ENCODE measurements at places on chromosomes 6 and 20. TPM values are rescaled to one million over a fixed set of nuclear protein-coding genes. Genes with fewer than 3 reads are reported as not detected.
A peak's percentile ranks its signal among the peaks of the same experiment; 100 is the strongest.

MTO1 gene
- total RNA-seq: 21.6 TPM

PRRC2A gene
- total RNA-seq: 290 TPM

MUC22 gene
- total RNA-seq: not detected

ADGRF1 gene
- 1.6 TPM for total RNA-seq

- H3K4me3 ChIP-seq: no peak overlapping the region
- peaks cover 5% of the 10 kb centered on the region for H3K27me3 ChIP-seq
- no peak overlapping the region for H3K27ac ChIP-seq
- no peaks in the 10 kb centered on the region for H3K36me3 ChIP-seq
- H3K4me1 ChIP-seq: no peaks in the 10 kb centered on the region
Measured at GRCh38 chr6:105550955-105551620, 148.2 kb upstream of the PREP start.

- DNase-seq: no peak
- H3K27ac ChIP-seq: no peak overlapping the region
- no peaks in the 10 kb centered on the region for H3K36me3 ChIP-seq
- no peak overlapping the region for H3K4me3 ChIP-seq
- H3K4me1 ChIP-seq: peaks cover 5% of the 10 kb centered on the region
Measured at GRCh38 chr6:14068133-14068532, 49.4 kb upstream of the CD83 start.

DNA sequence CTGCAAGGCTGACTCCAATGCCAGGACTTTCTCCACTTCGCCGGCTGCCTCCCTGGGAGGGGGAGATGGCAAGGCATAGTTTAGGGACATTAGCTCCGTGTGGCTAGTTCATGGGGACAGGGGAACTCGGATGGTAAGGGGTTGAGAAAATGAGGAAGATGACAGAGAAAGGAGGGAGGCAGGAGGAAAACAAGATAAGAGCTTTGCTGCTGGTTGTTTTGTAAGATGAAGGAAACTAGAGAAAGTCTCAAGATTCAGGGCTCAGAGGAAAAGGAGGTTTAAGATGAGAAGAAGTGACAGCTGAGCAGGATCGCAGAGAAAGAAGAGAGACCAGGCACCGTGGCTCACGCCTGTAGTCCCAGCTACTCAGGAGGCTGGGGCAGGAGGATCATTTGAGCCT is 180.9 kb upstream of the RREB1 start:
- H3K27ac ChIP-seq: no peak overlapping the region
- DNase-seq: no peak
- peaks cover 4% of the 10 kb centered on the region for H3K4me1 ChIP-seq
- H3K36me3 ChIP-seq: no peaks in the 10 kb centered on the region
- no peak overlapping the region for H3K4me3 ChIP-seq
- no peaks in the 10 kb centered on the region for H3K27me3 ChIP-seq

GRCh38 chr6:70398783-70399728 is 14.3 kb upstream of the FAM135A start:
- H3K4me3 ChIP-seq: no peak overlapping the region
- DNase-seq: no peak
- H3K4me1 ChIP-seq: peaks cover 4% of the 10 kb centered on the region
- no peaks in the 10 kb centered on the region for H3K36me3 ChIP-seq
- H3K27ac ChIP-seq: no peak overlapping the region
- peaks cover 32% of the 10 kb centered on the region for H3K27me3 ChIP-seq

GRCh38 chr20:32967961-32968457 is 36.2 kb downstream of the SUN5 start:
- no peak overlapping the region for H3K27ac ChIP-seq
- H3K27me3 ChIP-seq: peaks cover 3% of the 10 kb centered on the region
- DNase-seq: no peak
- no peak overlapping the region for H3K4me3 ChIP-seq
- peaks cover 3% of the 10 kb centered on the region for H3K4me1 ChIP-seq

DNA sequence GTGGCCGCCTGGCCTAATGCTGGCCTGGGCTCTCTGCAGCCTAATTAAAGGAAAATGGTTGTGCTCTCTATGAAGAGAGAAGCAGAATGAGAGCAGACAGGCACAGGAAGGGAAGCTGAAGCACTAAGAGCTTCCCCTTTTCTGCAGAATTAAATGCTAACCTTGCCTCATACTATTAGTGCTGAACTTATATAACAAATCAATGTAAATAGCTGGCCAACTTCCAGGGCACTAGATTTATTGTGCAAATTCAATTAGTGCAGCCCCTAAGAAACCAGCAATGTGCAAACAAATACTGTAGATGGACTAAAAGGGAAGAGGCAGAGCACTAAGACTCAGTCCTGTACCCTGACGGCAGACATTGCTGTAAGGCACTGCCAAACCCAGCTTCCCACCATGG is 36.1 kb upstream of the INSM1 start:
- no peaks in the 10 kb centered on the region for H3K36me3 ChIP-seq
- H3K27ac ChIP-seq: no peak overlapping the region
- DNase-seq: no peak
- no peak overlapping the region for H3K4me3 ChIP-seq
- peaks cover 34% of the 10 kb centered on the region for H3K27me3 ChIP-seq

DNA sequence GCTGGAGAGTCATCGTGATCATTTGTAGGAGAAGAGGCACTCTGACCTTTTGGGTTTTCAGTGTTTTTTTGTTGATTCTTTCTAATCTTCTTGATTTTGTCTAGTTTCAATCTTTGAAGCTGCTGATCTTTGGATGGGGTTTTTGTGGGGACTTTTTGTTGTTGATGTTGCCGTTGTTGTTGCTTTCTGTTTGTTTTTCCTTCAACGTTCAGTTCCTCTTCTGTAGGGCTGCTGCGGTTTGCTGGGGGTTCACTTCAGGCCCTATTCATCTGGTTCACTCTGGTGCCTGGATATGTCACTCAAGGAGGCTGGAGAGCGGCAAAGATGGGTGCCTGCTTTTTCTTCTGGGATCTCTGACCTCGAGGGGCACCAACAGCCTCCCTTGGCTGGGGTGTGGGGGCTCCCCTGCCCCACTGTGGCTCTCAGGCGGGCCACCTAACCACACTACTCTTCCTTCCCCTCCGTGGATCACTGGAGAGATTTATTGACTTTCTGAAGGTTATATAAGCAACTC is 21.5 kb upstream of the TMEM244 start:
- no peak overlapping the region for H3K4me3 ChIP-seq
- no peak overlapping the region for H3K27ac ChIP-seq
- no peaks in the 10 kb centered on the region for H3K4me1 ChIP-seq
- H3K36me3 ChIP-seq: no peaks in the 10 kb centered on the region
- no peak for DNase-seq

DNA sequence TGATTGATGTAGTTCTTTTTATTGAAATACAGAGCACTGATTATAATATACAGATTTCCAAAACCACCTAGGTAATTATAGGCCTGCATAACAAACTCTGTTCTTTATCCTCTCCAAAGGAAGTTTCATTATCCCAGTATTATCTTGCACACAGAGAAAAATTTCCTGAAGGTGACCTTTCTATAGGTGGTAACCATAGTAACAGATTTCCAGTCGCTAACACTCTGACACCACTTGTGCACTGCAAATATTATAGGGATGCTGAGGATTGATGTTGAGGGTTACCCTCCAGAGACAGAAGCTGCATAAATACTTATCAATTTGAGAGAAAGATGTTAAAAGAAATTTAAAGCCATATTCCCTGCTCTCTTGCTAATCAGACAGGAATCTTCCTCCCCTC is 274.5 kb upstream of the NRSN1 start:
- H3K36me3 ChIP-seq: no peaks in the 10 kb centered on the region
- H3K4me3 ChIP-seq: no peak overlapping the region
- no peak for DNase-seq
- peaks cover 25% of the 10 kb centered on the region for H3K4me1 ChIP-seq
- H3K27ac ChIP-seq: no peak overlapping the region

GRCh38 chr6:70150521-70150920 is 152.4 kb downstream of the COL9A1 start:
- DNase-seq: no peak
- H3K4me1 ChIP-seq: peaks cover 5% of the 10 kb centered on the region
- H3K27me3 ChIP-seq: peaks cover 2% of the 10 kb centered on the region
- H3K36me3 ChIP-seq: no peaks in the 10 kb centered on the region

GRCh38 chr20:51747182-51747911 is 20.8 kb downstream of the ATP9A start:
- H3K36me3 ChIP-seq: peaks cover 7% of the 10 kb centered on the region
- H3K27ac ChIP-seq: no peak overlapping the region
- no peak overlapping the region for H3K4me3 ChIP-seq

GRCh38 chr6:136920671-136921380 is 1.3 kb upstream of the SLC35D3 start:
- no peak overlapping the region for H3K27ac ChIP-seq
- no peak for DNase-seq
- H3K4me3 ChIP-seq: peak overlapping the region; percentile 77
- H3K27me3 ChIP-seq: peaks cover 66% of the 10 kb centered on the region
- peaks cover 12% of the 10 kb centered on the region for H3K4me1 ChIP-seq
- H3K36me3 ChIP-seq: peaks cover 10% of the 10 kb centered on the region

DNA sequence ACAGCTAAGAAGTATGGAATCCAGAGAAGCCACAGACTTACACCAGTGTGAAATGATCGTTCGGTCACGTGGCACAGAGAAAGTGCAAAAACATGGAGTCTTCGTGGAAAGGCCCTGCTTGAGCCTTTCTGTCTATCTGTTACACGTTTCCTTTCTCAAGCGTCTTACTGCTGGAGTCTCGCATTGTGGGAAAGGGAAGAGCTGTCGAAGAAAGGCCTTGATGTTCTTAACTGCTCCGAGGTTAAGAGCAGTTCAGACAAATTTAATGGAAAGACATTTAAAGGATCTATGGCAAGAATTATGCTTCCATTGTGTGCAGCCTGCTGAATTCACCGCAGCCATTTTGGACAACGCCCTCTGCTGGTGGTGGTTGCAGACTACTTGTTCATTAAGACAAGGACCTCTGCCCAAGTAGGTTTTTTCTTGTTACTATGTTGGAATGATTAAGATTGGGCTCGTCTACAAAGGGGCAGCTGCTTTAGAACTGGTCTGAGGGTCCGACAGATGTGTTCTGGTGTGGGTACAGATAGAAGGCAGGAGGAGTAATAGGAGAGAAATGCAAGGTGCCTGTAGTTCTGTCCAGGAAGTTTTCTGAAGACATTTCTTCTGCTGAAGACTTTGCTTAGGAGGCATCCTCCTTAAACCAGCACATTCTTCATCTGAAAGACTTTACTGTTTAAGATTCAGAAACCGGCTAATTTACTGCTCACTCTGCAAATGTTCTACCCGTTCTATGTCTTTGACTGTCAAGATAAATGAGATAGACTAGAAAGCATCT is 24.7 kb upstream of the CCN6 start:
- H3K4me1 ChIP-seq: peaks cover 19% of the 10 kb centered on the region
- no peak overlapping the region for H3K4me3 ChIP-seq
- H3K36me3 ChIP-seq: peaks cover 5% of the 10 kb centered on the region
- H3K27me3 ChIP-seq: peaks cover 9% of the 10 kb centered on the region
- no peak overlapping the region for H3K27ac ChIP-seq

- no peak overlapping the region for H3K27ac ChIP-seq
- no peak for DNase-seq
- H3K4me3 ChIP-seq: no peak overlapping the region
- no peaks in the 10 kb centered on the region for H3K4me1 ChIP-seq
Measured at GRCh38 chr6:122563364-122564052, 46.7 kb upstream of the PKIB start.

GRCh38 chr6:137416376-137417109 is 77.7 kb downstream of the OLIG3 start:
- no peaks in the 10 kb centered on the region for H3K36me3 ChIP-seq
- no peak for DNase-seq
- no peak overlapping the region for H3K4me3 ChIP-seq
- peak overlapping the region; percentile 10 for H3K27ac ChIP-seq
- H3K4me1 ChIP-seq: peaks cover 21% of the 10 kb centered on the region

DNA sequence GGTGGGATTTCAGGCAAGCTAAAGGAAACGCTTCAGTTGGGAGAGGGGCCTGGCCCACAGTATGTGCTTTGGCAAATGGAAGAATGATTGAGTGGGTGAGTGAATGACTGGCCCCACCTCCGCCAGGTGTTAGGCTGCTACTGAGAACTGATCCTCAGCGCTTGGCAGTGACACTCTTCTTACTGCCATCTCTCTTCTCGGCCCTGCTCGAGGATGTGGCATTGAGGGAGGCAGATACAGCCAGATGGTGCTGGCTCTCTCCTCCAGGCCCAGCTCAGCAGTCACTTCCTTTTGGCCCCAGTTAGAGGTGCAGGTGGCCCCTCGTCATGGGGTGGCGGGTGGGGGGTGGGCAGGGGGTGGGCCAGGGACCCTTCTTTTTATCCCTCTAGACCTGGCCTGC is 38.9 kb upstream of the KCNK5 start:
- no peak overlapping the region for H3K4me3 ChIP-seq
- peaks cover 8% of the 10 kb centered on the region for H3K4me1 ChIP-seq
- no peak for DNase-seq
- no peaks in the 10 kb centered on the region for H3K36me3 ChIP-seq
- no peak overlapping the region for H3K27ac ChIP-seq

DNA sequence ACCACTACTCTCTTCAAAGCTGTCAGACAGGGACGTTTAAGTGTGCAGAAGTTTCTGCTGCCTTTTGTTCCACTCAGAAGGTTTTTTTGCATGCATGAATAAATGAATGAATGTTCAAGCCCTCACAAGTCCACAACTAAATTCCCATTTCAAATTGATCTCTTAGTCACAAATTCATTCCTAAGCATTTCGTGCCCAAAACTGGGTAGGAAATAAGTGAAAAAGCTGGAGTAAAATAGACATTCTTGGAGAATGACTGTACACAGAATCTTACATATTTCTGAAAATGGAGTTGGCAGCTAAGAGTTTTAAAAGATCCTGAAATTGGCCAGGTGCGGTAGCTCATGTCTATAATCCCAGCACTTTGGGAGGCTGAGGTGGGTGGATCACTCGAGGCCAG is 117.6 kb downstream of the PERP start:
- no peaks in the 10 kb centered on the region for H3K27me3 ChIP-seq
- H3K27ac ChIP-seq: no peak overlapping the region
- no peak for DNase-seq

DNA sequence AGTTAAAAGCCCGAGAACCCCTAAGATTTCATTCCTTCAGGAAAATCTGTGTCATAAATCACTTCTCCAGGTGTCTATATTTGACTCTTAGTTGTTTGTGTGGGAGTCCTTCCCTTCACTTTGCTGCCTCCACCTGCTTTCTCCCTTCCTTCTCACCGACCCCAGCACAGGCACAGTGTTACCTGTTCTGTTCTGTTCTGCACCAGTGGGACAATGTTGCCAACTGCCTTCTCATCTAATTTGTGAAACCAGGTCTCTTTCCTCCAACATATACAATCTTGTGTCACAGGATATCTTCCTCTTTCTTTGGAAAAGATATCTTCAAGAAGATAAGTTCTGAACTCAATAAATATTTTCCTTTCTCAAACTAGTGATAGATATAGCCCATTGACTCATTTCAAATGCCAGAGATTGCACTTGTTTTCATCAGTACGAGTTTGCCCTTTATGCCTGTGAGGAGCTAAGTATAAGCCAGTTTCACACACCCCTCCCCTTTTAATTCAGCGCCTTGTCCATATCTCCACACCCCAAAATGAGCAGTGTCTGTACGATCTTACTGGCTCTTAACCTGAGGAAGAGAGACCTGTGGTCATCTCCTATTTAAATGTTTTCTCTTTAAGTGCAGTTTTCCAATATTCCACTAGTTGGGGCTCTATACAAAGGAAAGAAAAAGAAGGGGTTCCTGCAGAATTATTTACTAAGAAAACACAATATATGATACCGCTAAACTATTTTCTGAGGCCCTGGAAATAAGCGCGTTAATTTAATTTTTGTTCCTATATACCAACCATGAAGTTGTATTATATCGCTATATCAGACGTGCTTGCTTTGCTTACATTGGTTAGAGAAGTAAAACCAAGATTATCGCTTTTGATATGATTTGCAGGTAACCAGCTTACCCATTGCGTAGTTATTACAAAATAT is 81.6 kb upstream of the PREP start:
- no peak overlapping the region for H3K4me3 ChIP-seq
- peaks cover 8% of the 10 kb centered on the region for H3K27me3 ChIP-seq
- no peaks in the 10 kb centered on the region for H3K36me3 ChIP-seq
- H3K27ac ChIP-seq: peak overlapping the region; percentile 7
- peaks cover 63% of the 10 kb centered on the region for H3K4me1 ChIP-seq
